ENCODE measurements at places on chromosomes 11 and 22. TPM values are rescaled to one million over a fixed set of nuclear protein-coding genes. Genes with fewer than 3 reads are reported as not detected.

GRCh38 chr22:27186643-27187042, 529.3 kb downstream of the MIAT start:
- no peaks in the 10 kb centered on the region for H3K4me1 ChIP-seq
- H3K36me3 ChIP-seq, result no peaks in the 10 kb centered on the region

GRCh38 chr11:68667511-68668500, 16.5 kb upstream of the GAL start:
- H3K4me3 ChIP-seq, result no peak overlapping the region
- no peaks in the 10 kb centered on the region for H3K4me1 ChIP-seq
- no peak for DNase-seq
- no peak overlapping the region for H3K27ac ChIP-seq
- H3K36me3 ChIP-seq, result no peaks in the 10 kb centered on the region

DNA sequence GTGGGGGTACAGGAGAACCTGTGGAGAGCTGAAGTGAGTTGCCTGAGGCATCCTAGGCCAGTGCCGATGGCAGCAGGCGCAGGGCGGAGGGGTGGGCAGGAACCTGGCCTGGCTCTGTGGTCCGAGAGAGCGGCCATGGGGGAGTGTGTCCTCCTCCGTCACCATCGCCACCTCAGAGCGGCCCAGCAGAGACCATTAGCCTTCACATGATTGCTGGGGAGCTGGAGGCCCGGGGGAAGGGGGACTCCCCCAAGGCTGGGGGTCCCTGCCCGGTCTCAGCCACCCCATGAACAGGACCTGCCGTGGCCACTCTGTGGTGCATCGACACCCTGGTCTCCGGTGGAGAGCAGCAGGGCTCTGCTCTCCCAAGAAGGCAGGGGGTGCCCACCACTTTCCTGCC, 4.1 kb downstream of the OMP start:
- no peak overlapping the region for H3K4me3 ChIP-seq
- H3K27ac ChIP-seq, result no peak overlapping the region
- H3K36me3 ChIP-seq, result no peaks in the 10 kb centered on the region

DNA sequence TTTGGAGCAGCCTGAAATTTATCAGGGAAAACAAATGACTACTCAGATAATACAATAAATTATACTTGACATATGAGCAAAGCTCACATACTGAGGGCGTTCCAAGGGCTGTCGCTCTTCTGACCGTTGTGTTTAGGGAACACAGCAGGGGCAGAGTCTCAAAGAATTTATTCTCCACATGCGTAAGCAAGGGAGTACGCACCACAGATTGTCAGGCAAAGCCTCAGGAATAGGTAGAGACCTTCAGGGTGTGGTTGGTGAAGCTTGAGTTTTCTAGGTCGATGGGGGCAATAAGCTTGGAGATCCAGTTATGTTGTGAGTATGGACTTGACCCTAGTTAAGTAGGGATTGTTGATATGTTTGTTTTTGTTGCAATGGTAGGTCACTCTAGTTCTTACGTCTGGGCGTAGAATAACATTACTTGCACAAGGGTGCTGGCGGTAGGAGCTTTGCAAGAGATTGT, 830 bp downstream of the ACAT1 start:
- H3K4me1 ChIP-seq, result peaks cover 40% of the 10 kb centered on the region
- no peak for DNase-seq
- H3K27ac ChIP-seq, result peak overlapping the region; percentile 93
- no peaks in the 10 kb centered on the region for H3K27me3 ChIP-seq

GRCh38 chr11:90532125-90532524, 309.3 kb upstream of the CHORDC1 start:
- H3K36me3 ChIP-seq, result no peaks in the 10 kb centered on the region
- H3K27me3 ChIP-seq, result no peaks in the 10 kb centered on the region
- H3K4me3 ChIP-seq, result no peak overlapping the region
- no peaks in the 10 kb centered on the region for H3K4me1 ChIP-seq
- no peak overlapping the region for H3K27ac ChIP-seq
- no peak for DNase-seq

DNA sequence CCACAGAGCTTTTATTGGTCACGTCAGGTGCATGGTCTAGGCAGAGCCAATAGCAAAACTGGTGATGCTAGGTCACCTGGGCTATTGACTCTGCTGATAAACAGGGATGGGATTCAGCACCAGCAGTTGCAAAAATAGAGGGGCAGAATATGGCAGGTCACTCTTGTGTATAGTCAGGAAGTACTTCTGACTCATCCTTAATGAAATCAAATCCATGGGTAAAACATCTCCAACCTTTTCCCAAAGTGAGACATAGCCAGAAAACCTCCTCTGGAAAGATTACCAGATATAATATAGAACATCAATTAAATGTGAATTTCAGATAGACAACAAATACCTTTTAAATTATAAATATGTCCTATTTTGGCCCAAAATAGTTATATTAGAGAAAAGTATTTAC, 383.2 kb downstream of the METTL15 start:
- no peaks in the 10 kb centered on the region for H3K4me1 ChIP-seq
- no peaks in the 10 kb centered on the region for H3K27me3 ChIP-seq

- peaks cover 41% of the 10 kb centered on the region for H3K36me3 ChIP-seq
- H3K4me3 ChIP-seq, result no peak overlapping the region
- peak overlapping the region; percentile 92 for H3K27ac ChIP-seq
- H3K27me3 ChIP-seq, result no peaks in the 10 kb centered on the region
Observed at GRCh38 chr11:72723508-72723907, 28.7 kb downstream of the ARAP1 start.

GRCh38 chr11:66361502-66361941, 10.0 kb downstream of the SLC29A2 start:
- H3K36me3 ChIP-seq, result no peaks in the 10 kb centered on the region
- DNase-seq, result no peak
- H3K27me3 ChIP-seq, result no peaks in the 10 kb centered on the region
- no peaks in the 10 kb centered on the region for H3K4me1 ChIP-seq
- H3K27ac ChIP-seq, result no peak overlapping the region

DNA sequence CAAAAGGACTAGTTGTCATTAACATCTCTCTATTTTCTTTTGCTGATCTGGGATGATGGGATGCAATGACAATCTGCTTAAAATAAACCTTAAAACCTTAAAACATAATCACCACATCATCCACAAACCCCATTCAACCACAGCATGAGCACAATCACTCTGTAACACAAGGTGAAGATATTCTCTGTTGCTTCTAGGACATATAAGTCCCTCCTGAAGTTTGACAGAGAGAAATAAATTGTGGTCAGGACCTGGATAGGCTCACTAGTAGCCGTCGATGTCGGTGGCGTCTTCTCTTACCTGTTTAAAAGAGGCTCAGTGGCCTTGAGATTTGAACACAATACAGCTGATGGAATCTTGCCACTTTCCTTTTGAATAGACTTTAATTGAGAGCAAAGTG, 47.9 kb downstream of the WT1 start:
- H3K4me3 ChIP-seq, result no peak overlapping the region
- peaks cover 39% of the 10 kb centered on the region for H3K27me3 ChIP-seq
- DNase-seq, result no peak
- H3K27ac ChIP-seq, result no peak overlapping the region
- H3K4me1 ChIP-seq, result no peaks in the 10 kb centered on the region

DNA sequence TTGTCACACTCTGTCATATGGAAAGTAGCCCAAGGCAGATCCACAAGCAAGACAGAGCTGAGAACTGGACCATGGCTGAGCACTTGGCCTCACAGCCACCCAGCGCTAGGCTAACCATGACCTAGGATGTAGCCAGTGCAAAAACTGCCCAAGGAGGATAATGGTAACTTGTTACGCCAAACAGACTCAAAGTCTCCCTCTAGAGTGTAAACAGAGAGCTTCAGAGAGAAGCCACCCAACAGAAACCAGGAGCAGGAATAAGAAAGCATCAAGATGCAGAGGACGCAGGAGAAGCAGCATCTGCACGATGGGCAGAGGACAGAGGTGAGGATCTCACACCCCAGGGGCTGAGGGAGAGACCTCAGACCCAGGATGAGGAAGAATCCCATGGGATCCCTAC, 97.9 kb downstream of the RCN1 start:
- no peaks in the 10 kb centered on the region for H3K4me1 ChIP-seq
- no peak overlapping the region for H3K27ac ChIP-seq
- H3K36me3 ChIP-seq, result no peaks in the 10 kb centered on the region

DNA sequence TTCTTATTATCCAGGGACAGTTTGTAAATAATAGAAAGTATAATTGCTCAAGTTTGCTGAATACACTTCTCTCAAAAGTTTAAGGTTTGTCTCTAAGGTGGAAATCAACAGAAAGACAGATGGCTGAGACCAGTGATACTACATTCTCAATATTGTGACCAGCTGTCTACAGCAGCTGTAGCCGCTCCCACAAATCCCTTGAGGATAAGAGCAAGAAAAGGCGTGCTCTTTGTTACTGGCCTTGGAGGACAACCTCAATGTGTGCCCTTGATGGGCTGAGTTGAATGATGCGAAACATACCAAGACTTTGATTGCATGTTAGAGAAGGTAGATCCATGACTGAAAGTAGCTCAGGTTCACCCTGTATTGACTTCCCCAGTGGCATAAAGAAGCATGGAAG, 6.1 kb downstream of the OR6M1 start:
- H3K27ac ChIP-seq, result no peak overlapping the region
- DNase-seq, result no peak
- no peaks in the 10 kb centered on the region for H3K4me1 ChIP-seq
- no peak overlapping the region for H3K4me3 ChIP-seq

- no peaks in the 10 kb centered on the region for H3K4me1 ChIP-seq
- H3K27me3 ChIP-seq, result peaks cover 14% of the 10 kb centered on the region
- no peak for DNase-seq
- no peaks in the 10 kb centered on the region for H3K36me3 ChIP-seq
- no peak overlapping the region for H3K4me3 ChIP-seq
Observed at GRCh38 chr11:69949327-69949726, 128.8 kb upstream of the ANO1 start.

DNA sequence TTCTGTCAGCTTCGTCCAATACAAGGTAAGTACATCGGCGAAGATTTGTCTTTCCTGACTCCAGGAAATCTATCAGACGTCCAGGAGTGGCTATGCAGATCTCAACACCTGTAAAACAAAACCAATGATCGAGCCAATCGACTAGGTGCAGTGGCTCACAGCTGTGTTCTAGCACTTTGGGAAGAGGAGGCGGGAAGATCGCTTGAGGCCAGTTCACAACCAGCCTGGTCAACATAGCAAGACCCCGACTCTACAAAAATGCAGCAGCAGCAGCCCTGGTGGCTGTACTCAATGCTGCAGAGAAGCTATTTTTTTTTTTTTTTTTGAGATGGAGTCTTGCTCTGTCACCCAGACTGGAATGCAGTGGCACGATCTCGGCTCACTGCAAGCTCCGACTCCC, 11.2 kb downstream of the DDX17 start:
- H3K27me3 ChIP-seq, result no peaks in the 10 kb centered on the region
- no peak overlapping the region for H3K4me3 ChIP-seq
- peaks cover 100% of the 10 kb centered on the region for H3K36me3 ChIP-seq
- no peak overlapping the region for H3K27ac ChIP-seq
- no peak for DNase-seq

GRCh38 chr11:95641495-95641894, 148.1 kb downstream of the FAM76B start:
- DNase-seq, result no peak
- no peak overlapping the region for H3K4me3 ChIP-seq

DNA sequence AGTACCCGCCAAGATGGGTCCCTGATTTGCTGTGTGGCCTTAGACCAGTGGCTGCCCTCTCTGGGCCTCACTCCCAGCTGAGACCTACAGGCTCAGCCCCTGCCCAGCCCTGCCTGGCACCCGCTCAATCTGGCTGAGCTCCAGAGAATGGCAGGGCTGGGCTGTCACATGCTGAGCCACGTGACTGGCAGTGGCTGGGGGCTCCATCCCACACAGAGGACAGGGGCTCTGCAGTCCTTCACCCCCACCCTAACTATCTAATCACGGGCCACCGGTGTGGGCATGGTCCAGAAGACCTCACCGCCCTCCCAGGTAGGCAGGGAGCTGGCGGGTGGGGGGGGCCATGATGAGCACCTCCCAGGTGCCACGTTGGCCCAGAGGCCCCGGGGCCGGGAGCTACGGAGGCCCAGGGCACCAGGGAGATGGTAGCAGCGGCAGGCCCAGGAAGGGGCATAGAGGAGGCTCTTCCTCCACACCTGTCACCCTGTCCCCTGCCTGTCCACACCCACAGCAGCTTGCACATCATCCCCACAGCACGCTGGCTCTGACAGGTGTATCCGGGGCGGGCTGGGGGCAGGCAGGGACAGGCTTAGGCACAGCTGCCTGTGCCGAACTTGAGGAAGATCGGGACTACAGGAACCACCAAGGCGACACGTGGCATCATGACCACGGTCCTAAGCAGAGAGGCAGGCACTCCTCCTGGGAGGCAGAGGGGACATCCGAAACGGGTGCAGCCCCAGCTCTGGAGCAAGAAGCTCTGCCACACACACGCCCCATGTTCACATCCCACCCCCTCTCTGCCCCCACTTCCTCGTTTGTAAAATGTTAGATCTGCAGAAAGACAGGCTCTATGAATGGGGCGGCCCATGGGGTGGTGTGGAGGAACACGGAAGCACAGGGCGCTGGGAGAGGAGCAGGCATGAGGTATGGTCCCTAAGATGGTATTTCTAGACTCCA, 1.5 kb upstream of the ALDH3B1 start:
- H3K27ac ChIP-seq, result peak overlapping the region; percentile 96
- DNase-seq, result peak; percentile 85
- H3K4me3 ChIP-seq, result no peak overlapping the region
- no peaks in the 10 kb centered on the region for H3K36me3 ChIP-seq

DNA sequence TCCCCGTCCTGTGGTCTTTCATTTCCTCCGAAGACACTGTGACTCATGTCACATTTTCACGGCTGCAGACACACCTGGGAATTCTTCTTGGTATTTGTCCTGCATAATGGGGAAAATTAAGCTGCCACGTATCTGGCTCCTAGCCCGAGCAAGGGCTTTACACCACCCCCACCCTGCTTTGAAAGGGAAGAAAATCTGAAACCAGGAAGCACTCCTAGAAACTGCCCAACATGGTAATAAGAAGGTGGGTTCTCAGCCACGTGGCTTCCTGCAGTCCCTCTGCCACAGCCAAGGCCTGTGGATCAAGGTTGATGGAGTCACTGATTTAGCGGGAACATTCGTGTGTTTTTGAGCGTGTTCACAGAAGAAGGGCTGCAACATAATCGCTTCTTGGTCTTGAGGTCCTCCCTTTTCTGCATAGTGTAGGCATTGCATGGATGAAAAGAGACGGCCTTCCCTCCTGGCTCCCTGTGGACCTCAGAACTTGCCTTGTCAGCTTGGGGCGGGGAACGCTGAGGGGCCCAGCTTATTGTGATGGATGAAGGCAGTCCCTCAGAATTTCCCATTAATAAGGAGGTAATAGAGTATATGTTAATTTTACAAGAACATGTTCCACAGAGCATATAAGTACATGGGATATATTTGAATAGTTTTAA, 292.0 kb downstream of the NTM start:
- no peaks in the 10 kb centered on the region for H3K27me3 ChIP-seq
- H3K4me1 ChIP-seq, result no peaks in the 10 kb centered on the region
- H3K27ac ChIP-seq, result no peak overlapping the region
- H3K36me3 ChIP-seq, result no peaks in the 10 kb centered on the region

RCOR2 gene
- 0.45 TPM for total RNA-seq

VSTM5 gene
- total RNA-seq, result 0.38 TPM

ACR gene
- total RNA-seq, result not detected

SESN3 gene
- 45.0 TPM for total RNA-seq

GVQW3 gene
- 1.4 TPM for total RNA-seq

SMTNL1 gene
- not detected for total RNA-seq

Measured in left lung (tissue), 14 donors.